ENCODE measurements at places on chromosomes 2 and 18.
A peak's percentile ranks its signal among the peaks of the same experiment; 100 is the strongest.

DNA sequence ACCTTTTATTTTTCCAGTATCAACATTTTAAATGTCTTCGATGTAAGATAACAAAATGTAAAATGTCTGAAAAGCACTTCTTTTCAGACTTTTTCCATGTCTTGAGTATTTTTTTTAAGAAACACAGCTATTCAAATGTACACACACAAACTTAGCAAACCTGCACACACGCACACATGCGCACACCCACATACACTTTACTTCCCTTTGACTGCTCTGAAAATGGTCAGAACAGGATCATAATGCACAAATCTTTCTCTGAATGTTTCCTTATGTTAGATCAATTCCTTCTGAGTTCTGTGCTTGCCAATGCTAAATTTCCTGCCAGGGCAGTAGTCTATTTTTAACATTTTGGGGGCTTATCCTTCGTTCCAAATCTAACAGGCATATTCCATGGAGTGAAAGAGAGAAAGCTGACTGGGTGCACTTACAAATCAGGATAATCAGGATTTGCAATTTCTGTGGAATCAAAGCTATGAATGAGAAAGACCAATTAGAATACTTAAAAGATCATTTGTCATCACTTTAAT lies 136.3 kb downstream of the ZEB2 start:
- DNase-seq = peak; percentile 40

- no peak for DNase-seq
Observed at GRCh38 chr2:234828382-234829073, 123.3 kb upstream of the SH3BP4 start.

GRCh38 chr2:174681099-174682006 lies 82.9 kb downstream of the CHRNA1 start:
- DNase-seq = no peak

GRCh38 chr2:58067001-58067400 lies 20.4 kb downstream of the VRK2 start:
- no peak for DNase-seq

- peak; percentile 85 for DNase-seq
Observed at GRCh38 chr18:11154368-11154989, 5.1 kb upstream of the PIEZO2 start.

- DNase-seq = no peak
Observed at GRCh38 chr2:62489162-62489561, 16.8 kb downstream of the TMEM17 start.

DNA sequence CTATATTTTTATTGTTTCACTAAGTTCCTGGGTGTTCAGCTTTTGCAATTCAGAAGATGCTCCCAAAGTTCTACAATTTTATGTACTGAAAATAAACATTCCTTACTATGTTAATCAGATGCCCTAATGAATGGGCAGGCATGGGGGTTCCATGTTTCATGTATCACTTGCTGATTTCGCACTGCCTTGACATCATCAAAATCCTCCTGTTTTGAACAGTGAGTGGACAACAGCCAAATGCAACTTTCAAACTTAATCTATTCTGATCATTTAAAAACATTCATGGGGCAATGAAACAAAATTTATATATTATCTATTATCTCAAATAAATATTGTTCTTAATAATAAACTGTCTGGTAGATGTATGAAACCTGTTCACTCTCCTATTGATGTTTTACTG lies 43.2 kb downstream of the ZEB2 start:
- DNase-seq = no peak

GRCh38 chr2:98731041-98731893 lies at the start of gene MGAT4A:
TSS of gene MGAT4A (minus strand) at chr2:98731132. CDS start at chr2:98726332, 4,800 bp downstream.
- peak; percentile 72 for DNase-seq

GRCh38 chr2:155839436-155839835 lies 493.1 kb downstream of the NR4A2 start:
- DNase-seq = no peak

GRCh38 chr2:1738163-1738562 lies 6.2 kb downstream of the PXDN start:
- DNase-seq = no peak

GRCh38 chr2:26692279-26692896 lies at the start of gene KCNK3:
TSS of gene KCNK3 (plus strand) at chr2:26692722. CDS start at chr2:26692876, 154 bp downstream.
- DNase-seq = peak; percentile 66

DNA sequence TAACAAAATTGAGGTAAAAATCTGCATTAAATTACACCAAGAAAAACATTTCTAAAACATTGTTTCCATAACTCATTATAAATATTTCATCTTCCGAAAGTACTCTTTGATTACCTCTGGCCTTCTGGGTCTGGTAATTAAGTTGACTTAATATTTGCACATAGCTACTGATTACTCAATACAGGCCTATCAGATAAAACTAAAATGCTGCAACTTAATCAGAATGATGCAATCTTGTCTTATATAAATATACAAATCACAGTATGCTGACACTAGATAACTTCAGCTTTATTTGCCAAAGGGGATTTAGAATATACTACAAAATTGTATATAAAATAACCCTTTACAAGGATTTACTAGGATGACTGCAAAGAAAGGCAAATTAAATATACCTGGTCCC lies 49.3 kb downstream of the SLC35F5 start:
- DNase-seq = peak; percentile 44

GRCh38 chr2:177595126-177595845 lies 202.7 kb downstream of the AGPS start:
- DNase-seq = no peak

GRCh38 chr2:217434180-217434975 lies 568.4 kb downstream of the TNS1 start:
- DNase-seq = peak; percentile 86

GRCh38 chr2:208279236-208279635 lies 13.2 kb downstream of the PIKFYVE start:
- no peak for DNase-seq

- DNase-seq = no peak
Observed at GRCh38 chr2:166411473-166412230, 35.9 kb upstream of the SCN9A start.

DNA sequence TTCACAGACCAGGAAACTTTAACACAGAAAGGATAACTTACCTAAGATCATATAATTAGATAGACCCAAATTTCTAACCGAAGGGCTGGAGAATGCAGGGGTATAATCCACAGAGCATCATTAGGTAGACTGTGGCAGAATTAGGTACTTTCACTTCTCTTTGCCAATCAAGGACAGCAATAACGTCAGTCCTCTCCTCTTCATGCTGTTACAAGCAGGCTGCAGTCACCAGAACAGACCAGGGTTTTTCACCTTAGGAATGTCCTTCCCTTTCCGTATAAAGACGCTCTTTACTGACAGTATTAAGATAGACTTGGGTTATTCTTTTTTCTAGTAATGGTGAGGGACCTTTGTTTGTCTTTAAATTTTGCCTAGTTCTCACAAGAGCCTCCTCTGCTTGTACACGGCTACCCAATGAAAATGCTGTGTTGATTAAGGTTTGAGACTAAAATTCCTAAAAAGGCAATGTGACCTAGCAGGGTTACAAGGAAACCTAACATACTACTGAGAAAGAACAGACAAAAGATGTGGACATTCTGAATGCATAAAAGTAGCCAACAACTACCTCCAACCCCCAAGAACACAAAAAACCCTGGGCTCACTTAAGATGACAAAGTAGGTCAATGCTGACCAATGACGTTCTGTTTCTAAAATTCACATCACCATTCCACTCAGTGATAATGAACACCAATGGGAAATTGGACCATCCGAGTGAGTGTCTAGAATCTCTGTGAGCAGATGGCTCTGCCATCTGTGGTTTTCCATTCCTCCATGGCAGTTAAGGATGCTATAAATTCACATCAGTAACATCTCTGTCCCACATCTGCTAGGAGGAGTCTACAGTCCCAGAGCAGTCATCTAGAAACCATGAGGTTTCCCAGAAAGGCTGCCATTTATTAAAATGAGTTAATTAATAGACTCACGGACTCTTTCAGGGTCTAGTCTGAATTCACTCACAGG lies 2.1 kb downstream of the PDIA6 start:
- DNase-seq = peak; percentile 52

DNA sequence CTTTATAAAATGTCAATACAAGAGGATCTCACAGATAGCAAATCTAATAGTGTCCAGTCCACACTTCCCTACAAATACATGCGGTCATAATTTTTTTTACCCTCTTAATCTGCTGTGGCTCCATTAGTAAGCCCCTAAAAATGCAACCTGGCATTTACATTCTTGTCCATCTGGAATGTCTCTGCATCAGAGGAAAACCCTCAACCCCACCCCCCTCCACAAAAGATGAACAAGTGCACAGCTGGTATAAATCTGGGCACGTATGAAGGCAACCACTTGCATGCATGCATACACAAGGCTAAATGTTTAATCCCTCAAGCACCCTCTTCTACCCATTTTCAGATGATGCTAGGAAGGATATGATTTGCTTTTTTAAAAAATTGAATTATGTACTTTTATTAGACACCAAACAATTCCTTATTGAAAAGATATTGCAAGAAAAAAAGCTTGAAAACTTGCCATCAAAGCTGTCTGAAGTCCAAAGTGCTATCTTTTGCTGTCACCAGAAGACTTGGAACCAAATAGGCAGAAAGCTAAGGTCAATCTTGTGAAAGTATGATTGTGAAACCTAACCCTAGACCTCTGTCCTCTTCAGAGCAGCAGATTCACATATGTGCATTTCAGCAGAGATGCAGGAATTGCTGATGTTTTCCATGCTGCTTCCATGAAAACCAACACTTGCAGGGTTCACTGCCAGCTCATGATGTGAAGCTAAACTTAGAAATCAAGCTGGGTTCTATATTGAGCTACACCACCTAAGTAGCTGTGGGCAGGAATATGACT lies 39.0 kb downstream of the IRS1 start:
- DNase-seq = no peak

DNA sequence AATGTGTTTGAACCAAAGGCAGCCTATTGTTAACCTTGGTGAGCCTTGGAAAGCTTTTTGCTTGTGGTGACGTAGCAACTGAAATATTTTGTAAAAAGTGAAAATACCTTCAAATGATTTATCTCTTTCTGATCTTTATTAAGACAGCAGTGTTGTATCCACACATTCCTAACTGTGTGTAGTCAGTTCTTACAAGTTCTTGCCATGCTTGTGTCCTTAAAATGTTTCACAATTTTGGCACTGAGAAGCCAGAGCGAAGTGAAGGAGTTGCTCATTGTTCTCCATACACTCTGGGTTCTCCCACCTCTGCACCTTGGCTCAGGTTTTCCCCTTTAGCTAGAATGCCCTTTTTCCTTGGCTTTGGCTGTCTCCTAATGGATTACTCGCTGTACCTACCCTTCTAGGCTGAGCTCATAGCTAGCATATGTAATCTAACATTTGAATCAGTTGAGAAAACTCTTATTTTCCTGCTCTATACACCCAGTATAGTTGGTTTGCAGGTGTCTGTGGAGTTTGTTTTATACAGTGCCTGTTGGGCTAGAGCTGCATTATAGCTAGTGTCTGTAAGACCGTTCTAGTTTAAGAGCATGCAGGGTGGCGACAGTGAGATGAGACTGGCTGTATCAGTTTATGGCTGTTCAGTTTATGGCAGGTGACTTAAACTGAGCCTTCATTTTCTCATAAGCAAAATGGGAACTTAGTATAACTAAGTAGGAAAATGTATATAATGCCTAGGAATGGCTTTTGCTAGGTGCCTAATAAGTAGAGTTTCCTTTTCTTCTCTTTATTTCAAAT lies 45.5 kb downstream of the FMNL2 start:
- DNase-seq = no peak

GRCh38 chr2:144358979-144359541 lies 160.9 kb downstream of the ZEB2 start:
- DNase-seq = no peak

DNA sequence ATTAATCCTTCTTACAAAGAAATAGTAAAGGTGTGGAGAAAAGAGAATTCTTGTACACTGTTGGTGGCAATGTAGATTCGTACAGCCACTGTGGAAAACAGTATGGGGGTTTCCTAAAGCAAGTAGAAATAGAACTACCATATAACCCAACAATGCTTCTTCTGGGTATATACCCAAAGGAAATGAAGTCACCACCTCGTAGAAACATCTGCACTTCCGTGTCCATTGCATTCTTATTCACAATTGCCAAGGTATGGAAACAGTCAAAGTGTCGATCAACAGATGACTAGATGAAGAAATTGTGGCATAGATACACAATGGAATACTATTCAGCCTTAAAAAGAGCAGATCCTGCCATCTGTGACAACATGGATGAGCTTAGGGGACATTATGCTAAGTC lies 93.4 kb upstream of the TGIF1 start:
- DNase-seq = no peak

DNA sequence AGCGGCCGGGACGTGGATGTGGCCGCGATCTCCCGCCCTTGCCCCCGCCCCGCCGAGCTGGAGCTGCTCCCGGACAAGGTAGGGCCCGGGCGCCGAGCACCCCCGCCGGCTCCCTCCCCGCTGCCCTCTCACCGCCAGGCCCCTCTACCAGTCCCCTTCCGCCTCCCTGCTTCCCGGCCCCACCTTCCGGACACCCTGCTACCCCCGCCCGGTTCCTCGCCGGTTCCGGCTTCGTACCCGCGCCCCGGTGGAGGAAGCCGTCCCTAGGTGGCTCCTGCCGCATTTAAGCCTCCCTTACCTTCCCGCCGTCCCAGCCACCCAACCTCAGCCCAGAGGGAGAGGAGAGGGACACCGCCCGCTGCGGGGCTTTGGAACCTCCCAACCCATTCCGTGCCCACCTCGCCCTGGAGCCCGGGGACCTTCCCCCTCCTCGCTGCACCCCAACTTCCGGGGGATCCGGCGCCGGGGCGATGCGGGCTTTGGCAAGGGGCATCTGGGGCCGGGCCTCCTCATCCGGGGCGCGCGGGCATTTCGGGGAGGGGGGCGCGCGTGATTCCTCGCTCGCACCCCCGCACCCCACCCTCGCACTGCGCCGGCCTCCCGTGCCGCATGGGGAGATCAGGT lies 475 bp downstream of the B3GNT2 start:
- DNase-seq = peak; percentile 67

DNA sequence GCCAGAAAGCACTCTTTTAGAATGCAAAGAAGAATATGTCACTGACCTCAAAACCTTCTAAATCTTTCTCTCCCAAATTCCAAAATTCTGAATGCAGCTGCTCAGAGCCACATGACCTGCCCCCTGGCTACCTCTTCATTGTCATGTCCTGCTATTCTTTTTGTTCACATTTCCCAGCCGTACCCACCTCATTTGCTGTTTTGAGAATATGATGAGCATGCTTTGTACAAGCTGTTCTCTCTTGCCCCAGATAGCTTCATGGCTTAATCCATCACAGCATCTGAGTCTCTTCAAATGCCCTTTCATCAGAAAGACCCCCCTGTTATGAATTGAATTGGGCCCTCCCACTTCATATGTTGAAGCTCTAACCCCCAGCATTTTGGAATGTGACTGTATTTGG lies 214.3 kb downstream of the KCNS3 start:
- no peak for DNase-seq

DNA sequence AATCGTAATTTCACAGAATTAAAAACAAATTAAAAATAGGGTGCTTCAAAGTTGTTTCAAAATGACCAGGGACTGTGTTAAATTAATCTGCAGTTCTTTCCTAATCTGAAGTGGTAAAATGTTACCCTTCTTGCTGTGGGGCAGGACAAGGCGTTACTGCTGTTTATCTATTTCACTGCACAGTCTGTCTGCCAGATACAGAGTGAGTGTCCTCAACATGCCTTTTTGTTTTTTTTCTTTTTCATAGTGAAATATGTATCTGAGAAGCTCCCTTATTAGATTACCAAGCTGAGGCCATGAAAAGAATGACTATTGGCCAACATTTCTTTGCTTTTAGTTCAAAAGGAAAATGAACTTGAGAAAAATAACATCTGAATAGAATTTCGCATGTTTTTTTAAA lies 38.0 kb downstream of the KCTD1 start:
- DNase-seq = peak; percentile 62
